ENCODE measurements at places on chromosomes 16 and 17.

GRCh38 chr17:67746704-67747571 is 29.2 kb downstream of the NOL11 start:
- DNase-seq, result no peak

- no peak for DNase-seq
Measured at GRCh38 chr17:44907729-44908470, 7.4 kb downstream of the GFAP start.

GRCh38 chr17:46764709-46765401 is 53.6 kb downstream of the WNT3 start:
- DNase-seq, result no peak

DNA sequence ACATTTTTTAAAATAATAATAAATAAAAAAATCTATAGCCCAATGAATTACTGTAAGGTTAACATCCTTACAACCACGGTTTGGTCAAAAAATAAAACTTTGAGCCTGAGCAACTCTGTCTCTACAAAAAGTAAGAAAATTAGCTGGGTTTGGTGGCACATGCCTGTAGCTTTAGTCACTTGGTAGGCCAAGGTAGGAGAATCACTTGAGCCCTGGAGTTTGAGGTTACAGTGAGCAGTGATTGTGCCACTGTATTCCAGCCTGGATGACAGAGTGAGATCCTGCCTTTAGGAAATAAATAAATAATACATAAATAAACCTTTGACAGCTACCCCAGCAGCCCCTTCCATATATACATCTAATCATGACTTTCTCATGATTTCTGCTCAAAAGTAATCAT is 26.9 kb upstream of the PHAF1 start:
- no peak for DNase-seq

DNA sequence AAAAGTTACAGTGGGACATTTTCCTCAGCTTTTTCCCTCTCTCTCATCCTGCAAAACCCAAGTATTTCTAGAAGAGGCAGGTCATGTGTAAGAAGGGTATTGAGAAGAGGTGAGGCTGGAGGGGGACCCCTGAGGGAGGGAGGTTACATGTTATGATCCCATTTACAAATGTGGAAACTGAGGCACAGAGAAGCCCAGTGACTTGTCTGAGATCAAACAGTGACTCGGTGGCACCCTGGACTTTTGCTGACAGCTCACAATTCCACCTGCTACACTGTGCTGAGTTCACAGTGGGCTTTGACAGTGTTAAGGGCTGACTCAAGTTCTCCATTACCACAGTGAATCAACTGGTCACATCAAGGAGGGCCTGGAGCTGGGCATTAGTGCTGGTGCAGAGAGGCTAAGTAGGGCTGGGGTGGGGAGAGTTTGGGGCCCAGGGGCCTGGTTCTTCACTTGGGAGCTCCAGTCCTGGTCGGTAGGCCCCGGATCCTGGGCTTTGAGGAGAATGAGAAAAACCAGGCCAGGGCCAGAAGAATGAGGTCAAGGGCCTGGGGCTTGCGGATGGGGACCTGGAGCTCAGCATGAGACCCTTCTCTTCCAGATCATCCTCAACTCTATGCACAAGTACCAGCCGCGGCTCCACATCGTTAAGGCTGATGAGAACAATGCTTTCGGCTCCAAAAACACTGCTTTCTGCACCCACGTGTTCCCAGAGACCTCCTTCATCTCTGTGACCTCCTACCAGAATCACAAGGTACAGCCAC is 26.0 kb downstream of the TBX4 start:
- DNase-seq, result no peak

DNA sequence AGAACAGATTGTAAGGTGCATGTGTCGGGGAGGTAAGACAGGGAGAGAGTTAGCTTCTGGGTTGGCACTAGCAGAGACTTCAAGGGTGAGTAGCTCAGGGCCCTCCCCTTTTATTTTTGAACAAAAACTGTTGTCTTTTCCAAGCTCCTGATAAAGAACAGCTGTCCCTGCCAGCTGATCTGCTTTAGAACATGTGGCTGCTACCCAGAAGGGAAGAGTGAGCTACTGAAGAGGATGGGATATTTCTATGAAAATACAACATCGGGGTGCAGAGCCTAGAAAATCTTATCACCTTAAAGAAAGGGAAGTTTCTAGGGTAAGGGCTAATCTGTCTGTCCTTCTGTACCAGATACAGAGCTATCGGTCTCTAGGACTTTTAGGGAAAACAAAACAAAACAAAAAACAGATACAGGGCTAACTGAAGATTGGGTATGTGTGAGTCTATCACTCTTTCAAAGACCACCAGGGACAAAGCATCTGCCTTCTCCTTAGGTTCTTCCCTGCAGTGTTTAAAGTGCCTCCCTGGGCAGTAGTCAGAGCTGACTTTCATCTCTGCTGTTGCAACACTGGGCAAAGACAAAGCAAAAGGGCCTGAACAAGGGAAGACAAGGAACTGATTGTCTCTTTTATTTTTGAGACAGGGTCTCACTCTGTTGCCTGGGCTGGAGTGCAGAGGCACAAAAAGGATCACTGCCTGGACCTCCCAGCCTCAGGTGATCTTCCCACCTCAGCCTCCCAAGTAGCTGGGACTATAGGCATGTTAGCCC is 5.0 kb upstream of the DHRS13 start:
- no peak for DNase-seq

DNA sequence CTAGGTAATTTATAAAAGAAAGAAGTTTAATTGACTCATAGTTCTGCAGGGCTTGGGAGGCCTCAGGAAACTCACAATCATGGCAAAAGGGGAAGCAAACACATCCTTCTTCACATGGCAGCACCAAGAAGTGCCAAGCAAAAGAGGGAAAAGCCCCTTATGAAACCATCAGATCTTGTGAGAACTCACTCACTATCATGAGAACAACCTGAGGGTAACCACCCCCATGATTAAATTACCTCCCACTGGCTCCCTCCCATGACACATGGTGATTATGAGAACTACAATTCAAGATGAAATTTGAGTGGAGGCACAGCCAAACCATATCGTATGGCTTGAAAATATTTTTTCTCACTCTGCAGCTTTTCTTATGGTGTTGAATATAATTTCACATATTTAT is 151.7 kb downstream of the ANKFN1 start:
- no peak for DNase-seq

GRCh38 chr17:73851091-73851490 is 206.8 kb upstream of the SDK2 start:
- DNase-seq, result no peak

- DNase-seq, result no peak
Measured at GRCh38 chr17:44502598-44503146, 534 bp downstream of the GPATCH8 start.

GRCh38 chr17:72175787-72176515 is 55.1 kb downstream of the SOX9 start:
- DNase-seq, result no peak

DNA sequence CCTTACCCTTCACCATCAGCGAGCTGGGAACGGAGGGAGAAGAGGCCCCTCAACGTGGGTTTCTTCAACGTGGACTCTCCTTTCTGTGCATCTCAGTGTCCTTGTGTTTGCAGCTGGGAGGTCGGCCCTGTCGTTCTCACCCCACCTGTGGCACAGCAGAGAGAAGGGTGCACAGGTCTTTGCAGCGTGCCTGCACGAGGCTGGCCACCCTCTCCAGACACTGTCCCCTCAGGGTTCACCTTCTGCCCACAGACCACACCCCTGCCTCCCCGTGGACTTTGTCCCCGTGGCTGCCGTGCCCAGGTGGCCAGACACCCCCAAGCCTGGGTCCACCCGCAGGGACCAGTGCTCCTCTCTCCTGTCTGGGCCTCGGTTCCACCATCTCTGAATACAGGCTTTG is 7.3 kb upstream of the WDR45B start:
- DNase-seq, result no peak

- DNase-seq, result no peak
Measured at GRCh38 chr16:85905110-85906095, 6.4 kb downstream of the IRF8 start.

- DNase-seq, result no peak
Measured at GRCh38 chr16:89122322-89122851, 28.7 kb downstream of the ACSF3 start.

- DNase-seq, result no peak
Measured at GRCh38 chr16:19145010-19145409, 23.0 kb upstream of the SYT17 start.

DNA sequence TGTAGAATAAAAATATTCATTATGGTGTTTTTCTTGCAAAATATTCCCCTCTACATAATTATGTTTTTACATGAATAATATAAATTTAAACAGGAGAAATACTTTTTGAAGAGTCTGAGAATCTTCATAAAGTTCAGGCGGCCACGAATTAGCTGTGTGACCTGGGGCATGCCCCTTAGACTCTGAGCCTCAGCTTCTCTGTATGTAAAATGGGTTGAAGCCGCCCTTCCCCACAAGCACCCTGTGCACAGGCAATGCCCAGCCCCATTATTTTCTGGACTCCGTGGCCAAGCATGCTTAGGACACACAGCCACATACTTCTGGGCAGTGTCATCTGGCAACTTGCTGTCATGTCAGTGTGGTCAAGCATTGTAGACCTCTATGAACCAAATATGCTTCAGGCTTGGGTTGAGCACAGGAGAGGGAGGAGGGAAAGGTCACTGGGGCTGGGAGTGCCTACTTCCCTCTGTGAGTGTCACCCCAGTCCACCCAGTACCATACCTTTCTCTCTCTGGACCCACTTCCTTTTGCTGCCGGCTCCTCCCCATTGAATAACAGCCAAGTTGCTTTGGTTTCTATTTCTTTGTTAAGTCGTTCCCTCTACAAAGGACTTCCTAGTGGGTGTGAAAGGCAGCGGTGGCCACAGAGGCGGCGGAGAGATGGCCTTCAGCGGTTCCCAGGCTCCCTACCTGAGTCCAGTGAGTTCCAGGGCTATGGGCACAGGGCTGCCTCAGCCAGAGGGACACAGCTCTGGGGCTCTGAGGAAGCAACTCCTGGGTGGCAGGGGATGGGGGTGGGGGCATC is at the start of gene LGALS9:
Gene LGALS9, plus strand, starts transcription at position 582 of the 804 bp plus-strand sequence. Its CDS starts 78 bp downstream, at position 660.
- peak; percentile 37 for DNase-seq

DNA sequence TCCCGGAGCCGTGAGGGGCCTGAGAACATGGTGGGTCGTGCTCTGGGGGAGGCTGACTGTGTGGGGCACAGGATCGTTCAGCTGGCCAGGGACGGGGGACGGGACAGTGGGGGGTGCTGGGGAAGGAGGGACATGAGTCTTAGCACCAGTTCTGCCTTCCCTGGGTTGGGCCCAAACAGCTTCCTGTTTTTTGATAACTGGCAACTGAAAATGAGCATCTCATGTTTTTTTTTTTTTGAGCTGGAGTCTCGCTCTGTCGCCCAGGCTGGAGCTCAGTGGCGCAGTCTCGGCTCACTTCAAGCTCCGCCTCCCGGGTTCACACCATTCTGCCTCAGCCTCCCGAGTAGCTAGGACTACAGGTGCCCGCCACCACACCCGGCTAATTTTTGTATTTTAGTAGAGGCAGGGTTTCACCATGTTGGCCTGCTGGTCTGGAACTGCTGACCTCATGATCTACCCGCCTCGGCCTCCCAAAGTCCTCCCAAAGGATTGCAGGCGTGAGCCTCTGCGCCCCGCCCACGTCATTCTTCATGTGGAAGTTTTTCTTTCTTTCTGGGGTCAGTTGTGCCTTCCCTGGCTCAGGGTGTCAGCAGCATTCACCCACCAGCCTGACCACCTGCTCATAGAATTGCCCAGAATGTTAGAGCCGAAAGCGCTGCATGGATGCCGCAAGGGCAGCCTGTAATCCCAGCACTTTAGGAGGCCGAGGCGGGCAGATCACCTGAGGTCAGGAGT is 6.4 kb downstream of the ASPSCR1 start:
- no peak for DNase-seq

DNA sequence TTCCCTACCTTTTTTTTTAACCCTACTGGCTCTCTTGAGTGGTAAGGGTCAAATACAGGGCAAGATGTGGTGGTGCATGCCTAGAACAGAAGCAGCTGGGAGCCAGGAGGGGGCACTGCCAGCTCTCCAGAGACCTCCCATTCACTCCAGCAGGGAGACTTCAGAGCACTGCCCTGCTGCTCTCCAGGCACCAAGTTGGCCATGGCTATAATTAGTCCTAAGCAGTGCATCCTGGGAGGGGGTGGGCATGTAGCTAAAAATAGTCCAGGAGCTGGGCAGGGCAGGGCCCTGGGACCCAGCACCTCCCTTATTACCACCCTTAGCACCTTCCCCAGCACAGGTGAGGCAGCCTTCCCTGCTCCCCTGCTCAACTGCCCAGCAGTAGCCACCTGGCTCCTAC is 3.5 kb downstream of the CORO6 start:
- DNase-seq, result no peak

GRCh38 chr17:61463316-61464129 is 11.3 kb downstream of the TBX4 start:
- no peak for DNase-seq

- DNase-seq, result no peak
Measured at GRCh38 chr17:31101943-31102342, 7.2 kb downstream of the NF1 start.

DNA sequence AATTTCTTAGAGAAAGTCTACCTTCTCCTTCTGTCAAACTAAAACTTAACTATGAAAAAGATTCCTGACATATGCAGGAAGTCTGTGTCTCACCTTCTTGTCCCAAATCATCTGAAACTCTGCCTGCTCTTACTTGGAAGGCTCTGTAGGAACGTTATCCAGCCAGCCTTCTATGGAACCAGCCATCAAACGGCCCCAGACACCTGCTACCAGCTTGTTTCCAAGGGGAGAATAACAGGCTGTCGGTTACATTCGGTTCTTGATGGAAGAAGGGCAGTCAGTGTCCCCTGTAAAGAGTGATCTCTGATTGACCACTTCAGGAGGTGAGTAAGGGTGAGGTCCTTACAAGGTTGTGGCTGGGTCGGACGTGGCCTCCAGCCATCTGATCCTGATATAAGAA is 1.7 kb downstream of the ADAMTS18 start:
- DNase-seq, result no peak

DNA sequence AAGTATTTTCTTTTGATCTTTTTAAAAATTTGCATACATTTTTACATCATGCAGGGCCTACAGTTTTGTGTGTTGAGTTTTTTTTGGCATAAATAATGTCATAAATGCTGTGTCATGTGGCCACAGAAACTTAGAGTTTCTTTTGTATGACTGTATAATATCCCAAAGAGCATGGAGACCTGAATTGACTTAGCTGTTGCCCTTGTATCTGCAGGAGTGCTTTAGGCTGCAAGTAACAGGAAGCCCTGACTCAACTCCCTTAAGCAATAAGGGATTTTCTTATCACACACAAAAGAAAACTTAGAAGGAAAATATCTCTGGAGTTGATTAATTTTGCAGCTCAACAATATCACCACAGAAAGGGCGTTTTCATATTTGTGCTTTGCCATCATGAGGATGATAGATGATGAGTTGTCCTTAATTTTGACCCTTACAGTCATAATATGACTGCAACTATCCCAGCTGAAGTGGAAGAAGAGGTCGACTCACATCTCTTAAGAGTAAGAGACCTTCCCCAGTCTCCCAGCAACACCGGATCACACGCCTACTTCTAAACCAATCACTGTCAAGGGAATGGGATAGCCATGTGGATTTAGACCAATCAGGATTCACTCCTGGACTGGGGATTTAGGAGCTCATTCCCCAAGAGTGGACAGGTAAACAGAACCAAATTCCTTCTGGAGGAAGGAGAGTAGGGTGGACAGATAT is 138.9 kb downstream of the GSG1L start:
- no peak for DNase-seq

Data from activated CD4-positive, alpha-beta T cell treated with anti-CD3 and anti-CD28 coated beads, Interleukin-2, amount 50 U/mL, for 48 hours (primary cell).